ENCODE measurements at places on chromosomes 7 and 10. TPM values are rescaled to one million over a fixed set of nuclear protein-coding genes. Genes with fewer than 3 reads are reported as not detected.

- no peak for DNase-seq
Measured at GRCh38 chr10:18279173-18279572, 138.9 kb downstream of the CACNB2 start.

GRCh38 chr10:69963178-69963834 lies 89.3 kb upstream of the MACROH2A2 start:
- no peak for DNase-seq

DNA sequence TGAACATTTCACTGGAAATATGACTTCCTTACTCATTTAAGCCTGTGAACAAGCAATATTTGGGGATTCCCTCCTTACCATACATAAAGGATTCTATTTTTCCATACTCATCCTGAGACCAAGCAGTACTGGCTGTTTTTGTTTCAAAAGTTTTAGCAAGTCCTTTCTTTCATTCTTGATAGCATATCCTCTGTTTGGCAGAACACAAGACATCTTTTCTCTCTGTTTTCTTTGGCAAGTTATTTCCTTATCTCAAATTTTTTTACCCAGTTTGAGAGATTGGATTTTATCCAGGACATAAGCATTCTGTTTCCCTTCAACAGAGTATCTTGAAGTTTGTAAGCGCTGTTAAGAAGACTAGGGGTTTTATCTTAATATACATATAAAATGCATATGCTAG lies 3.0 kb upstream of the WASL start:
- no peak for DNase-seq

The LBX1 gene
- not detected for total RNA-seq

GRCh38 chr7:94250987-94251386 lies 143.7 kb upstream of the COL1A2 start:
- DNase-seq = no peak

- DNase-seq = no peak
Measured at GRCh38 chr10:64731016-64731415, 1209.8 kb downstream of the REEP3 start.

The SRRM3 gene
- total RNA-seq = 17.2 TPM

DNA sequence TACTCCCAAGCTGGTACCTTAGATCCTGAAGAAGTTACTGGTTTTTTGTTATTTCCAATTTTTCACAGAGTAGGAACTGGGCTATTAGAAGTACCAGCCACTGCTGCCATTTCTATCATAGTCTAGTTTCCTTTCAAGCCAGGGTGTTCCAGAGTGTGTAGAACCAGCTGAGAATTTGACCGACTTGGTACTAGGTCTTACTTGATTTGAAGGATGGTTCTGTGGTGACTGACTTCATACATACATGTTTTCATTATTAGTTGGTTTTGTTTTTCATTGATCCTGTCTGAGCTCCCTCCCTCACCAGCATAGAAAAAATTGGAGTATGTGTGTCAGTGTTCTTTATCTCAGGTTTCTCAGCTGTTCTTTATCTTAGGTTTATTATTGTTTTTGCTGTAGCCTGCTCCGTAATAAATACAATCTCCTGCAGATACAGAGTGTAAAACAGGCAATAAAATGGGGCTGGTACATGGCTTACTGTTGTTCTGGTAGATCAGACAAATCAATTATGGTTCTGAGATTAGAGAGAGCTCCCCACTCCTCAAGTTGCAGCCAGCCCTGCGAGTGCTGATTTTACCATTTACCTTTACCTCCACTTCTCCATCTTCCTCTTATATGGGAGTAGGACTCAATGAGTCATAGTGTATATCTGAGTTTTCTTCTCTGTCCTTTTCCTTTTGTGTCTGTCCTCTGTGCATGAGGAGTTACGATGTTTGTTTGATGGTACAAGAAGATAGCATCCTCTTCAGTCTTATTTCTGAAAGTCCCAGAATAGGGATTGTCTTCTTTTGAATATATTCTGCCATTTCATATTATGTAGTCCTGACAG lies 122.6 kb downstream of the LRRC4 start:
- no peak for DNase-seq

DNA sequence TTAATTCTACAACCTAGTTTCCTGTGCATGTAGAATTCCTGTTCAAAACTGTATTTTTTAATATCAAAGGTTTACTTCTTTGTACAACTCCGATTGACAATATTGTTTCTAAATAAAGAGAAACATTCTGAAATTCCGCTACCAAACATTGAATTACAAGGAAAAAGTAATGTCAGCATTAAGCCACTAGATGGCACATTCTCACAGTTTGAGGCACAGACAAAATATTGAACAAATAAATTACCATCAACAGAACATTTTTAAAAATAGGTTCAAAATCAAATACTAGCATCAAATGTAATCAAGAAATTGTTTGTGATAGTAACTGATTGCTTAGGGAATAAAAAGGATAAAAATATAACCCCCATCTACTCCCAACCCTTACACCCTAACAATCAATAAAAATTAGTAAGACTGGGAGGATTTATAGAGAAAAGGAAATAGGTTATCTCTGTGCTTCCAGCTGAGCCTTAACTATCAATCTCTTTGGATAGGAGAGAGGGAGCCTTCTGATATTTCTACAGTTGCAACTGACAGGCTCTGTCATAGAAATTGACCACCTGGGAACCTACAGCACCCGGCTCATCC lies 86.6 kb upstream of the C7orf33 start:
- DNase-seq = no peak

The NXPH1 gene
- not detected for total RNA-seq

DNA sequence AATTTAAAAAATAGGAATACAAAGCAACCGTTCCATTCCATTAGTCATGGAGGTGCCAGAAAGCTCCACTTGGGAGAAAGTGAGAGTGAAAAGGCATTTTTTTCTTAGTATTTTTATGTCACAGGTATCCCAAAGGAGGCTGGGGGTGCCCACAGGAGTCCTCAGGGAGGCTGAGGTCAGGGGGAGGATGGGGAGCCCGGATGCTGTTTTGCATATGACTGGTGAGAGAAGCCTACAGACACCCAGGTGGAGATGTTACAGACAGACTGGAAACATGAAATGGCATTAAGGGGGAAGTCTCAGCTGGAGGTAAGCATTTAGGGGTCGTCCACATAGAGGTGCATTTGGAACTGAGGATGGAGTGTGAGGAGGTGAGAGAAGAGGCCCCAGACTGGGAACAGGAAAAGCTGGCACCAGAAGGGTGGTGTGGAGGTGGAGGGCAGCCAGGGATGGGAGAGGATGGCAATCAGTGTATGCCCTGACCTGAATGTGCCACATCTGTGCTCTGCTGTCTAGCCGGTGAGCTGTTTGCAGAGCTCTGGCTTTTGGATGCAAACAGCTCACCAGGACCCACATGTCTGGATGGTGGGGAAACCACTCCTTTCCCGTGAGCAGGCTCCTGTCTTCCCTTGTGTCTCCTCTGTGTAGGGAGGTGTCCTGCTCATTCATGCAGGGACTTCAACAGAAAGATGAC lies 101.1 kb downstream of the RAMP3 start:
- no peak for DNase-seq

GRCh38 chr7:42494199-42494710 lies 257.2 kb upstream of the GLI3 start:
- no peak for DNase-seq

DNA sequence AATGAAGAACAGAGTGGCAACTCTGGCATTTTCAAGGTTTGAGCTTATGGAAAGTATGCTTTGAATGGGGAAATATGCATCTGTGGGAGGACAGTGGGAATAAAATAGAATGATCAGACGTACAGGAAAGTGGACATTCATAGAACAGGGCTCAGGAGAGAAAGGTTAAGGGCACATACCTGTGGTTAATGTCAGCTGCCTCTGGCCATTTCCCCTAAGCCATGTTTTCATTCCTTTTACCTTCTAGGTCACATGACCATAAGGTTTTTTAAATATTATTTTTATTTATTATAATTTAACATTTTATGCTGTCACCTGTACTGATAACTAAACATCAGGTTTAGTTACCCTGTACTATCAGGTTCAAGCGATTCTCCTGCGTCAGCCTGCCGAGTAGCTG lies 52.8 kb downstream of the LRRC4 start:
- DNase-seq = no peak

DNA sequence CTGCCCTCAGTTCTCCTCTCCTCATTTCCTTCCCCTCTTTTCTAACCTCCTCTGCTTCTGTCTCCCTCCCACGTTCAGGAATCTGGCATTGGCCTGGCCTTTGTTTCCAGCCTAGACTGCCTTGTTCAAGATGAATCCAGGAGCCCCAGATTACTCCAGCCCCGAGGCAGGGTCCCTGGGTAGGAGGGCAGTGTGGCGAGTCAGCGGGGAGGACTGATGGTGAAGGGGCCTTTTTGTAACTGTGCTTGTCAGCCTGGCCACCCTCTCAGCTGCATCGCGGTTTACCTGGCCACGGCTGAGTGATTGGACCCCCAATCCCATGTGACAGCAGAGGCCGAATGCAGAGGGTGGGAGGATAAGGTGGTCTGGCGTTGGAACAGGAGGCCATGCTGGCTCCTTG lies 96.1 kb upstream of the SHH start:
- DNase-seq = no peak

DNA sequence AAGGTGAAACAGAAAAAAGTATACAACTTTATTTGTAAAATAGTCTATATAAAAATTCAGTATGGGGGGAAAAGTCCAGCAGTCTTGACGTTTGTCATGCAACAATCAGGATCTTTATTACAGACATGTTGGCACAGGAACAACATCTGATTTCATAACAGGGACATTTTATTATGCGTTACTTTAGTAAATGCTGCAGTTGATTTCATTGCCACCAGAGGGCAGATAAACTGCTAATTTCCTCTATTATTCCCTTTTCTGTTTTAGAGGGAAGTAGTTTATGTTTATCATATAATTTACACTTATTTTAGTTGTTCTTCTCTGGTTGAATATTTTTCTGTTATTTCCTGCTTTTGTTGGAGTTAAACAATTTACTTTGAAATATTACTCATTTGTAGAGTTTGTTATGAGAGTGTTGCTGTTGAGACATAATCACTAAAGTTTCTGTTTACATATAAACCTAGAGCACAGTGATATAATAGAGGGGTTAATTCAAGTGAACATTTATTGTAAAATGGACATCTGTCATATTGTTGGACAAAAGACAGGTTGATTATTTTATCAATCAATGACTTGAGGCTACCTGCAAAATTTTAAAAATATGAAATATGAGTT lies 3.3 kb downstream of the PLXDC2 start:
- DNase-seq = no peak

GRCh38 chr10:112775892-112776674 lies 174.0 kb upstream of the TCF7L2 start:
- DNase-seq = no peak

The OPN1SW gene
- total RNA-seq = not detected

DNA sequence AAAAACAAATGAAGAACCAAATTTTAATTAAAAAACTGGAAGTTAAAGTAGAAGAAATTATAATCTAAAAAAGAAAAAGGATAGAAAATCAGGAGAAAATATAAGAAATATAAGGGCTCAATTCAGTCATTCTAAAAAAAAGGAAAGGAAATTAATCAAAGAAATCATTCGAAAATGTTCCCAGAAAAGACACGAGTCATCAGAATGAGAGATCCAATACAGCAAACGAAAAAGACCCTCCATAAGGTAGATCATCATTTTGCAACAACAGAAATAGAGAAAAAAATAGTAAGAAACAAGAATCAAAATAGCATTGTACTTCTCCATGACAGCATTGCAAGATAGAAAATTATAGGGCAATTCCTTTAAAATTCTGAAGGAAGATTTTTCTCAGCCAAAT lies 22.5 kb upstream of the DGKI start:
- no peak for DNase-seq

DNA sequence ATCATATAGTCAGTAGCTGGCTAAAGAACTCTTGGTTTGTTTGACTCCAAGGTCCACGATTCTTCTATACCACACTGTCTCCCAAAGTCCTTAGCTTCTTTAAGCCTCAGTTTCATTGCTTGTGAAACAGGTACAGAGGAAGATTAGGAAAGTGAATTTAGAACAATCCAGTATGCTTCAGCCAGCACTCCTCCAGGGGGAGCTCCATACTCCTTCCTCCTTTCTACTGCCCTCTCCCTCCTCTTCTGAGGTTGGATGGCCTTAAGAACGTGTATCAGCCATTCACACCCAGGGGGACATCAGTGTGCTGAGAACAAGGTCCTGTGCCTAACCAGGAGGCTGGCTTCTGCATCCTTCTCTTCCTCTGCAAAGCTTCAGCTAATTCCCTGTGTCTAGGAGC lies 54.8 kb upstream of the CALD1 start:
- DNase-seq = no peak

DNA sequence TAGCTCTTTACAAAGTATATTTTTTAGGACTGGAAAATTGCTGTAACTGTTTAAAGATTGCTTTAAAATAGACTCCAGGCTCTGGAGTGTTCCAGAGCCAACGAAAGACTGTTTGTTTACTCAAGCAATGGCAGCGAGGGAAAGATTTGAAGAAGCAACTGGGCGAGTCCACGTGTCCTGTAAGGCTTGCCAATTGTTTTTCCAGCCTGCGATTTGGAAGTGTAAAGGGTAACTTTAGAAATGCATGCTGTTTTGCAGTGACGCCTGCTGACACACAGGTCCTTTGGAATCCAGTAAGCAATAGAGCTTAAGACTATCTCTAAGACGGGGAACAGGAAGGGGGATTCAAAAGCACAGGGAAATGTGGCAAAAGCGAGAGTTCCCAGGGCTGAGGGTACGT lies 55.8 kb downstream of the TACC2 start:
- no peak for DNase-seq

DNA sequence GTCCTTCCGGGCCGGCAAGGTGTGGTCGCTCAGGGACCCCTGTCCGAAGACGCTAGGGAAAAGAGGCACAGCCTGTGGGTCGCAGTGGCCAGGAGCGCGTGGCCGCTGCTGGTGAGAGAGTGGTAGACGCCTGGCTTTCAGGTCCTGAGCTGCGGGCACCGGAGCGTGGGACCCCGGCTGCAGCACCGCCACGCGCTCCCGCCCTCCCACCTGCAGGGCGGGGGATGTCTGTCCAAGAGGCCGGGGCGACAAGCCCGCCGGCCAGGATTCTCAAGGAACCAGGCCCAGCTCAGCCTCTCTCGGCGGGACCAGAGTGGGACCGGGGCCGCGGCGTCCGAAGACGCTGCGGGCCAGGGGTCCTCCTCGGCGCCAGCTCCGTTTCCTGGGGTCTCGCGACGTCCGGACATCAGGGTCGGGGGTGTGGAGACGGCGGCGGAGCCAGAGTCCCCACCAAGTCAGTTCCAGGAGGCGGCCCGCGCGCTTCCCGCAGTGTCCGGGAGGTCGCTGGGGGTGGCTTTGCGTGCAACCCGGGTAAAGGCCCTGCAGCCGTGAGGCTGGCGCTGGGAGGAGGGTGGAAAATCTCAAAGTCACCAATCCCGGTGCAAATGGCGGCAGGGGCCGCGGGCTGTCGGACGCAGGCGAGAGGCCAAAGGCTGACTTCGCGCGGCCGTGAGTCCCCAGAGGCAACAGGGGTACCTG lies 5.5 kb downstream of the ZNF503 start:
- peak; percentile 60 for DNase-seq

GRCh38 chr10:124465777-124466488 lies 4.3 kb downstream of the LHPP start:
- DNase-seq = no peak

DNA sequence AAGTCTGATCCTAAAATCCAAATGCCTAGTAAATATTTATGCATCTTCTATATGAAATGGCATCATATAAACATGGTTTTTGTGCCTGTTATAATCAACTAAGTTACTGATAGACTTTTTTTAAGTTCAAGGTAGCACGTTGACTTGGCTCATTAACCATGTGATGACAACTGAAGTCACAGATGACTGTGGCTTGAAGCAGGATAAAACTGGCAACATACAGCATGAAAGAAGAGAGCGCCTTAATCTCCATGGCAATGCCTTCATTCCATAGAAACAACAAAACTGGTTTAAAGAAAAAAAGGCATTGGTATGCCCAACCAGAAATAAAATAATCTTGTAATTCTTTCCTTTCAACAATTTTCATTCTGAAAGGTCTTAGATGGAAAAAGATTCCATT lies 188.9 kb upstream of the CDK1 start:
- DNase-seq = no peak
